ENCODE measurements at places on chromosomes 1 and 21. TPM values are rescaled to one million over a fixed set of nuclear protein-coding genes. Genes with fewer than 3 reads are reported as not detected.

DNA sequence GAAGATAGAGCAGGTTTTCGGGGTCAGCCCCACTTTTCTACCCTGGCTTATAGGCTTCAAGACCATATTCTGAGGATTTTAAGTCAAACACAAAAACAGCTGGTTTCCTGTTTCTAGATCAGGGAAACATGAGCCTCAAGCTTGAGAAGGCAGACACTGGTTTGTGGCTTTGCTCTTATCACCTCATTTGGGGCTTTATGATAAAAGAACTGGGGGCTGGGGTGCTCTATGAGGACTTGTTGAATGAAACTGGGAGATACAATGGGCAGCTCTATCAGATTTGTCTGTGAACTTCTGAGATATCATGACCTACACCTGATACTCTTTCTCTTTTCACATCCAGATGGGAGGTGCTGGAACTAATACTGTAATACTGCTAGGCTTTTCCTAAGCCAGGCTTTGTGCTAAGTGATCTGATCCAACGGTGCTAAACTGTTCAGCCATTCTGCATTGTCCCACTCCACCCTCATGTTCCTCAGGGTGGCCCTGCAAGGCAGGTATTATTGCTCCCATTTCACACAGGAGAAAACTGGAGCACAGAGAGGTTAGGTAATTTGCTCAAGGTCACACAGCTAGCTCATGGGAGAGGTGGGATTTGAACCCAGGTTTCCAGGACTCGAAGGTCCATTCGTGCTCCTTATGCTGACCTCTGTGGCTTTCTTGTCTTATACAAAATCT lies 6.6 kb downstream of the AJAP1 start:
- no peak for DNase-seq

WNT9A gene
- total RNA-seq, result 14.6 TPM

GRCh38 chr1:203278885-203279406 lies 26.4 kb upstream of the BTG2 start:
- no peak for DNase-seq

DNA sequence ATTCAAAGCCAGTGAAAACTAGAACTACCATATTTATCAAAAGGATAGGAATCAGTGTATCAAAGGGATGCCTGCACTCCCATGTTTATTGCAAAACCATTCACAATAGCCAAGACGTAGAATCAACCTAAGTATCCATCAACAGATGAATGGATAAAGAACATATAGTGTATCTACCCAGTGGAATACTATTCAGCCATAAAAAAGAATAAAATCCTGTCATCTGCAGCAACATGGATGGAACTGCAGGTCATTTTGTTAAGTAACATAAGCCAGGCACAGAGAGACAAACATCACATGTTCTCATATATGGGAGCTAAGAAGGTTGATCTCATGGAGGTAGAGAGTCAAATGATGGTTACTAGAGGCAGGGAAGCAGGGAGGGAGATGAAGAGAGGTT lies 110.0 kb downstream of the PAX7 start:
- no peak for DNase-seq

DNA sequence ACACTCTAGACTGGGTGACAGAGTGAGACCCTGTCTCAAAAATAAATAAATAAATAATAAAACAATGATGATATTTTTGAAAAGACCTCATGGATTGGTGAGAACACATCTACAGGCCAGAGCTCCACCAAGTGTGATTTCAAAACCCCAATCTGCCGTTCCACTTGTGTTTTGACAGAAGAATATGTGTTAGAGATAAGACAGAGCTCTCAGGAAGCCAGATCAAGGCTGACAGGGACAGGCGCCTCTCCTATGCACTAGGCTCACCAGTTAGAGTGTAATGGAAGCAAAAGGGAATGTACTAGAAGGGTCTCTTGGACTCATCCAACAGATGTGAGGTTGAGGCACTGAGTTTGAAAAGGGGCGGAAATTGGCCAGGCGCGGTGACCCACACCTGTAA lies 110.7 kb upstream of the ERRFI1 start:
- DNase-seq, result no peak
